Umbilical cord (tissue), 2 donors: ENCODE measurements at places on chromosomes 5 and 9. TPM values are rescaled to one million over a fixed set of nuclear protein-coding genes. Genes with fewer than 3 reads are reported as not detected.
A peak's percentile ranks its signal among the peaks of the same experiment; 100 is the strongest.

SHOC1 gene
- total RNA-seq: 3.6 TPM

DNA sequence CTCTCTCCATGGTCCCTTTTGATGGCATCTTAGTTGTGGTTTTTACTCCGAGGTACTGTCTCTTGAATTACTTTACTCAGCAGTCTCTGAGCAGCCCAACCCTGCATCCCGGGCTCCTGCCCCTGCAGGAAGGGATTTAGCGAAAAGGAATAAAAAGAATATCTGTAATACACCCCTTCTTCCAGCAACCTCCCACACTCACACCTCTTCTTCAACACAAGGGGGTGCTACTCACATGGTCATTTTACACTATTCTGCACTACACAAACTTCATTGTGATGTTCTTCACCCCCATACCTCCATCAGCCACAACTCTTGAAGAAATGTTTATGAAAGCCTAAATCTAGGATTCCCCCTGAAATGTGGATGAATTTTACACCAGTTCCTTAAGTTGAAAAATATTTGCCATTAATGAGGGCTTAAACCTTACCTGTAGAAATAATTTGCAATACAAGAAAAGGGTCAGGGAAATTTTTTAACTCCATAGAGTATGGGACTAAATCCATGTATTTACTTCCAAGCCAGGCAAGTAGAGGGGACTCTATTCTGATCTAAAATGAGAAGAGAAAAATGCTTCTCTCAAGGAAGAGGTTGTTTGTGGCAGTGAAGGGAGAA lies 26.0 kb downstream of the TPD52L3 start:
- DNase-seq: peak; percentile 55

GRCh38 chr9:107631788-107632187 lies 142.2 kb upstream of the KLF4 start:
- peak; percentile 35 for DNase-seq

DNA sequence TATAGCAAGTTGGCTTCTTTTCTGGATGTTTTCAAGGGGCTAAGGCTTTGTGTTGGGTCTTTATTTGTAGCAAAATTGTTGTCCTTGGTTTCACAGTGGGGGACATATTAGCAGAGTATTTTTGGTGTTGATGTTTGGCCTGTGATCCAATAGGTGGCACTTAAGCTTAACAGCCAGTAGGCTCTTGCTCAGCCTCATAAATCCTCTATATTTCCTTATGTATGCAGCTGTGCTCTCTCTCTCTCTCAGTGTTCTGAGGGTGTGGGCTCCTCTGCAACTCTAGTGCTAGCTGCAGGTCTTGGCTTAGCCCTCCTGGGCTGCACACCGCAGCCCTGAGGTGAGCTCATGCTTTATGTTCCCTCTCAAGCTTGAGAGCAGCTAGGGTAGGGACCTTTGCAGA lies 195.0 kb upstream of the GHR start:
- DNase-seq: no peak

GRCh38 chr9:126517833-126518356 lies 95.8 kb upstream of the LMX1B start:
- no peak for DNase-seq

DNA sequence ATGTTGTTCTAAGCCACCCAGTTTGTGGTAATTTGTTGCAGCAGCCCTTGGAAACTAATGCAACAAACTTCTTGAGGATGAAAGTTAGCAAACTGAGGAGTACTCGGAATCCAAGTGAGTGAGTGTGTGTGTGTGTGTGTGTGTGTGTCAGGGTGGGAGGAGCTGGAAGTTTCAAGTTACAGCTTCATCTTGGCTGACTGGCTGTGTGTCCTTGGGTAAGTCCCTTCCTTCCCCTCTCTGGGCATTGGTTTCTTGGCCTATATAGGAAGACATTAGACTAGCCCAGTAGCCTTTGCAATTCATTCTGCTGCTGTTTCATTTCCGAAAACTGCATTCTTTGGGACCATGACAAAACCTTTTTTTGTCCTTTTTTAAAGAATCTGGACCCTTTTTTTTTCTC lies 157.2 kb downstream of the MELK start:
- no peak for DNase-seq

GRCh38 chr9:81499594-81499993 lies 189.8 kb downstream of the TLE1 start:
- no peak for DNase-seq

GRCh38 chr5:112976432-112977309 lies at the start of gene DCP2:
TSS of gene DCP2 (plus strand) at chr5:112976798. CDS start at chr5:112976934, 136 bp downstream.
- peak; percentile 100 for DNase-seq
